ENCODE measurements at places on chromosomes 5 and 9. TPM values are rescaled to one million over a fixed set of nuclear protein-coding genes. Genes with fewer than 3 reads are reported as not detected.

Gene RAI14
- total RNA-seq, result 91.8 TPM

Gene LCN10
- not detected for total RNA-seq

Gene TAS2R1
- total RNA-seq, result not detected

Gene ERCC8
- total RNA-seq, result 13.7 TPM

Gene WDR31
- 0.95 TPM for total RNA-seq

Gene SLCO4C1
- total RNA-seq, result not detected

Gene ANKRD18B
- total RNA-seq, result 4.6 TPM

Gene F12
- 25.2 TPM for total RNA-seq

Gene ANKRD20A1
- 1.0 TPM for total RNA-seq

Gene LCN15
- not detected for total RNA-seq

Gene RORB
- total RNA-seq, result not detected

Gene PHF24
- 0.10 TPM for total RNA-seq

Gene CCNJL
- total RNA-seq, result 13.6 TPM

Gene SNX24
- total RNA-seq, result 23.8 TPM

Gene ESM1
- total RNA-seq, result not detected

Gene N4BP3
- total RNA-seq, result 1.0 TPM

Gene WNT8A
- not detected for total RNA-seq

Gene PDE8B
- 1.1 TPM for total RNA-seq

Gene CD180
- not detected for total RNA-seq

Gene IFNA6
- total RNA-seq, result not detected

Gene WDR38
- total RNA-seq, result not detected

Gene MOB3B
- 8.7 TPM for total RNA-seq

Gene SLC23A1
- 1.5 TPM for total RNA-seq

Gene FOXD4L6
- not detected for total RNA-seq

Gene AGXT2
- not detected for total RNA-seq

Gene TTC23L
- 0.70 TPM for total RNA-seq

Gene ELOVL7
- 14.3 TPM for total RNA-seq

Gene BTF3
- 1,116 TPM for total RNA-seq

Gene DND1
- 0.92 TPM for total RNA-seq

Gene CYLC2
- total RNA-seq, result not detected

Gene SYK
- total RNA-seq, result 0.09 TPM

Gene KCNIP1
- not detected for total RNA-seq

Gene NPR2
- total RNA-seq, result 7.4 TPM

Gene TAF11L4
- not detected for total RNA-seq

Gene ASPN
- not detected for total RNA-seq

Gene TMEM245
- 35.2 TPM for total RNA-seq

Gene ANKRD31
- total RNA-seq, result 0.03 TPM

Gene TAF11L13
- not detected for total RNA-seq

All from A549 treated with CORT108297 at 1 μM for 4 hours (cell line).